OCI-M1 (cell line): ENCODE measurements at places on chromosomes 3 and 15.

GRCh38 chr15:80970018-80970657 is 19.5 kb downstream of the MESD start:
- peak; percentile 83 for DNase-seq

GRCh38 chr3:107271787-107272387 is 105.4 kb upstream of the CCDC54 start:
- DNase-seq, result peak; percentile 71

- no peak for DNase-seq
Observed at GRCh38 chr3:82058809-82059208, 297.4 kb upstream of the GBE1 start.

- no peak for DNase-seq
Observed at GRCh38 chr15:80895091-80895490, 94.5 kb downstream of the MESD start.

DNA sequence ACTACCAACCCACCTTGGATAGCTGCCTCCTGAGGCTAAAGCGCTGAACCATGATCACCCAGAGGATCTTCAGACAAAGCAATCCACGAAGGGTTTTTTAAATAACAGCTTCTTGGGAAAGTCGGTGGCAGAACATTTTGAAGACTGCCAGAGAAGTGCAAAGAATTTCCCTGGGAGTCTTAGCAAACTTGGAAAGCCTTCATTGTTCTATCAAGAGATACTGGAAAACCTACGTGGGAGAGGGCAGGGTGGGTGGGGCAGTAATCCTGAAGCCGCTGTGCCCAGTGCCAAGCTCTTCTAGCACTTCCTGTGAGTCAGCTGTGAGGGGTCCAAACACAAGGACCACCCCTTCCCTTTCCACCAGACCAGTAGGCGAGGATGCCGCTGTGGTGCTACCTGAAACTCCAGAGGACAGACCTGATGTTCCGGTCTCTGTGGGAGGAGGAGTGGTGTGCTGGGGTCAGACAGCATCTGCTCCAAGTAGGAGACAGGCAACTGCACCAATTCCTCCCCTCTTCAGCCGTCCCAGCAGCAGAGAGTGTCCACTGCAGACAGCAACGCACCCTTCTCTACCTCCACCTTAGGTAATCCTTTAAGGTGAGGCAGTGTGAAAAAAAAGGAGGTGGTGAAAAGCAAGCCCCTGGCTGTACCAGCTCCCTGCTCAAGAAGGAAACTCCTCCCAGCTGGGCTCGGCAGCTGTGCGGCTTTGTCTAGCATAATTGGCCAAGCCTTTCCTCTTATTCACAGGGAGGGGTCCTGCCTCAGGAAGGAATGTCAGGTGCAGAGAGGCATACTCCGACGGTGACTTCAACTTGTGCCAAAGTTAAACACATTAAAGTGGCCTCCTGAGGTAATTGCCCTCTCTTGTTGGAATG is 99.0 kb downstream of the TMCC1 start:
- DNase-seq, result no peak

DNA sequence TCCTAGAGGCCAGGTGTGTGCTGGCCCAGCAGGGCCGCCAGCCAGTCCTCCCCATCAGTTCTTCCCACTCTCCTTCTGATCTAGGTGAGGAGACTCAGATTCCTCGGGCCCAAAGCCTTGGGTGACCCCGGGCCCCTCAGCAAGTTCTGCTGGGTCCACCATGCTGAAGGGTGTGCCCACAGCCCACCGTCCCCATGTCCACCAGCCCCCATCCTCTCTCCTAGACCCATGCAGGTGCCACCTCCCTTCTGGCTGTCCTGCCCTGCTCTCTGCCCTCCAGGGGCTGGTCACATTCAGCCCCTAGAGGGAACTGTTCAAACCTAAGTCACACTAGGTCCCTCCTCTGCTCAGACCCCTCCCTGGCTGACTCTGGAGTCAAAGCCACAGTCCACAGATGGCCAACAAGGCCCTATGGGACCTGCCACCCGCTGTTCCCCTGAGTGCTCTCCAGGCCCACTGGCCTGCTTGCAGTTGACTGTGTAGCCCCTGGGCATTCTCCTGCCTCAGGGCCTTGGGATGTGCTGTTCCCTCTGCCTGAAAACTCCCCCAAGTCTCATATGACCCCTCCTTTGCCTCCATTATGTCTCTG is 878 bp upstream of the TLR9 start:
- DNase-seq, result no peak

DNA sequence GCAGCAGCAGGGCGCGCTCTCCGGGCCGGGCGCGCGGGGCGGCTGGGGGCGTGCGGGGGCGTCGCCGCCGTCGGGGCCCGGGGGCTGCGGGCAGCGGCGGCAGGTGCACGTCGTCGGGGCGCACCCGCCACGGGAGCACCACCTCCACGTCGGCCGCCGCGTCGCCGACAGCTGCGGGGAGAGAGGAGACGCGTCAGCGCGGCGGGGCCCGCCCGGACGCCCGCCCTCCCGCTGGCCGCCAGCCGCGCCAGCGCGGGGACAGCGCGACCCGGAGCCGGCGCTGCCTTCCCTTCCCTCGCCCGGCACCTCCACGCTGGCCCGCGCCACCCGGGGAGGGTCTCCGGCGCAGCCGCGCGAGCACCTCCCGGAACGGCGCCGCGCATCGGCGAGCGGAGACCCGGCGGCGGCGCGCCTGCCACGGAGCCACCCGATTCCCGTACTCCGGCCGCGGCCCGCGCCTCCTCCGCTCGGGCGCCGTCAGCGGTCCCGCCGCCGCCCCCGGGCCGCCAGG is 481 bp downstream of the ADAMTS17 start:
- no peak for DNase-seq

GRCh38 chr15:66780172-66780972 is 78.3 kb downstream of the SMAD6 start:
- no peak for DNase-seq

GRCh38 chr15:59798605-59798917 is 109.4 kb upstream of the BNIP2 start:
- no peak for DNase-seq

- DNase-seq, result no peak
Observed at GRCh38 chr3:177832880-177833279, 635.6 kb upstream of the TBL1XR1 start.

GRCh38 chr3:143362115-143362991 is 242.8 kb downstream of the CHST2 start:
- DNase-seq, result peak; percentile 43

DNA sequence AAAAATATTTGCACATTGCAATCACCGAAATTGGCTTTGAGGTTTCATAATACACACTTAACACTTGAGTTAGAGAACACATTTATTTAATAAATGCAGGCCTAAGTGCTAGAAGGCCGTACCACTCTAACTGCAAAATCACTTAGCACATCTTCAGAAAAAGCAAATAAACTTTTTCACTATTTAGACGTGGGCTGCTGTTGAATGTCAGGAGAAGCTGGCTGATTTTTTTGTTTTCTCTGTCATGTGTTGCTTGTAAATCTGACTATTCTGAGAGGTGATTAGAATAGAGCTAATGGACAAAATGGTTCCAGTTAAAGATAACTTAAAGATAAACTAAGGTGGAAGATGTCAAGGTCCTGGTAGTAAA is 265.1 kb downstream of the FOXP1 start:
- DNase-seq, result no peak

GRCh38 chr3:94293793-94294195 is 230.9 kb downstream of the NSUN3 start:
- DNase-seq, result no peak

GRCh38 chr15:38028869-38029268 is 94.4 kb downstream of the TMCO5A start:
- no peak for DNase-seq

- DNase-seq, result no peak
Observed at GRCh38 chr3:113008117-113008516, 17.3 kb downstream of the GTPBP8 start.

GRCh38 chr3:135556174-135556573 is 409.4 kb upstream of the PPP2R3A start:
- no peak for DNase-seq

- DNase-seq, result peak; percentile 1
Observed at GRCh38 chr3:79161941-79162340, 605.9 kb downstream of the ROBO1 start.

GRCh38 chr3:45607790-45608189 is 13.2 kb downstream of the LIMD1 start:
- DNase-seq, result no peak

DNA sequence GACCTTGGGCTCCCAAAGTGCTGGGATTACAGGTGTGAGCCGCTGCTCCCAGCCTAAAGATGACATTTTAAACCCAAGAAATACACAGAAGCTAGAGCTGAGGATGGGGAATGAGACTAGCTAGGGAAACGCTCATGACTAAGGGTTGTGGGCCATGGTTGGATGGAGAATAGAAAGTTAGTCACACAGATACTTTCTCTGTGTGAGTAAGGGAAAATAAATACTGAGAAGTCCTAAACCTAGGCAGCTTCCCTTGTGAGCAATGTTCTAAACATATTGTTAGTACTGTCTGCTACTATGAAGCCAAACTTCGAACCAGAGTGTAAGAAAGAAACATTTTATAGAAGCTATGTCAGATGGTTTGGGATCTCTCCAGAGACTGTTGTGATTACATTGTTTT is 304.8 kb upstream of the STAC start:
- DNase-seq, result no peak

DNA sequence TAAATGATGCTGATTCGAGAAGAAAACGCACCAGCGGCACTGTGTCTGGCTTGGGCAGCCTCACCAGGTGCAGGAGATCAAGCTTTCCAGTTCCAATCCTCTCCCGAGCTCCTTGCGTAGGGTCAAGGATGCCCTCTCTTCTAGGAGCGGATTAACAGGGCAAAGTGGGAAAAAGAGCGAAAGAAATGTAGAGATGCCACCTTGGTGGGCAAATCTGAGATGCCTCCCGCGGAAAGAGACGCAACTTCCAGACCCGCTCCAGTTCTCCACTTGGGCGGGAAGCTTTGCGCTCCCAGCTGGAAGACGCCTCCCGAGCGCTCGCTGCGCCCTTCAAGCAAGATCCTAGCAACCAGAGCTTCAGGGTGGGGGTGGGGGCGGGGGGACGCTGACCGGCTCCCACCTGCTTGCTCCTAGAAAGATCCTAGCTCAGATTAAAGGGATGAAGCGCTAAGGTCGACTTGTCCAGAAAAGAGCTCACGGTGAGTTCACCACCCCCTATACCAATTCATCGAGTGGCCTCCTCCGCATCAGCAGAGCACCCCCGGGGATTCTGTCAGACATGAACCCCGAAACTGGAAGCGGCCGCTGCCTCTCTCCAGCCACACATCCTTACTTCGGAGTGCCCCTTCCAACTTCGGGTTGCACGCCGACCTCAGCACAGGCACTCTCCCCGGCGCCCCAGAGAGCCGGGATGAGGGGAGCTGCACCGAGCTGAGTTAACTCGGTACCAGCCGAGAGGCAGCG is 769 bp downstream of the TAFA4 start:
- DNase-seq, result no peak

- DNase-seq, result no peak
Observed at GRCh38 chr3:174318181-174318580, 541.0 kb upstream of the NAALADL2 start.

DNA sequence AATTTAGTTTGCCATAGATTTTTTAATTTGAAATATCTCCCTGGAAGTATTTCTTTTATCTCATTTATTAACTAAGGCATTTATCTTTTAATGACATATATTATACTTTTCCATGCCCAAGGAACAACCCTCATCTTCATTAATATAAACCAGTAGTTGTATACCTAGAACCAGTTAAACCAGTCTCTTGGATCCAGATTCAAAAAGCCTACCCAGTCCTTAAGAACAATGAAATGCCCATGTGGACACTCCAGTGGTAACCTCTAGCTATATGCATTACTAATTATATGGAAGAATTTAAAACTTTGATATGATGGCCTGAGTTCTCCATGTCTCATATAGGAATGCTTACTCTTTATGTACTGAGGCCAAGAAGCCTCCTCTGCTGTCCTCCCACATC is 4.8 kb downstream of the SIDT1 start:
- DNase-seq, result no peak

DNA sequence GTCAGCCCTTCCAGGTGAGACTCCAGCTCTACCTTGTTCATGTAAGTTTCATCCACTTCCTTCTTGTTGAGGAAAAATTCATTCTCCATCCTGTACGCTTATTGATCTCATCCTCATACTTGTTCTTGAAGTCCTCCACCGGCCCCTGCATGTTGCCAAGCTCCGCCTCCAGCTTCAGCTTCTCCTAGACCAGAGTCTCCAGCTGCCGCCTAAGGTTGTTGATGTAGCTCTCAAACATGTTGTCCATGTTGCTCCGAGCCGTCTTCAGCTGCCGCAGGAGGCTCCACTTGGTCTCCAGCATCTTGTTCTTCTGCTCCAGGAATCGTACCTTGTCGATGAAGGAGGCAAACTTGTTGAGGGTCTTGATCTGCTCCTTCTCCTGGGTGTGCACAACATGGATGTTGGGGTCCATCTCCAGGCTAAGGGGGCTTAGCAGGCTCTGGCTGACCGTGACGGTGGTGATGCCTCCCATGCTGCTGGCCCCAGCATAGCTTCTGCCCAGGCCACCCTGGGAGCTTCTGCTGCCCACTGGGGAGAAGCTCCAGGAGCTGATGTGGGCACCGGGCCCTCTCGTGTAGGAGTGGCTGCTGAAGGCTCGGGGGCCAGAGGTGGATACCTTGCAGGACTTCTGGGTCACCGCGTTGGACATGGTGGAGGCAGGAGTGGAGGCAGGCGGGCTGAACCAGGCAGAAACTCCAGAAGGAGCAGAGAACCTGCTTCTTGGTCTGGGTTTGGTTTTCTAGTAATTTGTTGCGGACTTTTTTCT is 422.6 kb upstream of the ARPP21 start:
- DNase-seq, result no peak

DNA sequence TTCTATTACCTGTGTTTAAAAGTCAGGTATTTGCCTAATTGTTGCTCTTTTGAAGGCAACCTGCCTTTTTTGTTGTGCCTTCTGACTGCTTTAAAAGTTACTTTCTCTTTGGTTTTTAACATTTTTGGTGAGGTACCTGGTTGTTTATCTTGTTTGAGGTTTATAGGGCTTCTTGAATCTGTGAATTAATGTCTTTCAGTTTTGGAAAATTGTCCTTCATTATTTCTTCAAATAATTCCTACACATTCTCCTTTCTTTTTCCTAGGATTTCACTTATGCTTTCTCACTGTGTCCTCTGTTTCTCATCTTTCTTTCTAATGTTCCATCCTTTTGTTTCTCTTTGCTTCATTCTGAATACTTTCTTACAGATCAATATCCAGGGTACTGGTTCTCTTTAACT is 30.8 kb downstream of the HHLA2 start:
- no peak for DNase-seq

DNA sequence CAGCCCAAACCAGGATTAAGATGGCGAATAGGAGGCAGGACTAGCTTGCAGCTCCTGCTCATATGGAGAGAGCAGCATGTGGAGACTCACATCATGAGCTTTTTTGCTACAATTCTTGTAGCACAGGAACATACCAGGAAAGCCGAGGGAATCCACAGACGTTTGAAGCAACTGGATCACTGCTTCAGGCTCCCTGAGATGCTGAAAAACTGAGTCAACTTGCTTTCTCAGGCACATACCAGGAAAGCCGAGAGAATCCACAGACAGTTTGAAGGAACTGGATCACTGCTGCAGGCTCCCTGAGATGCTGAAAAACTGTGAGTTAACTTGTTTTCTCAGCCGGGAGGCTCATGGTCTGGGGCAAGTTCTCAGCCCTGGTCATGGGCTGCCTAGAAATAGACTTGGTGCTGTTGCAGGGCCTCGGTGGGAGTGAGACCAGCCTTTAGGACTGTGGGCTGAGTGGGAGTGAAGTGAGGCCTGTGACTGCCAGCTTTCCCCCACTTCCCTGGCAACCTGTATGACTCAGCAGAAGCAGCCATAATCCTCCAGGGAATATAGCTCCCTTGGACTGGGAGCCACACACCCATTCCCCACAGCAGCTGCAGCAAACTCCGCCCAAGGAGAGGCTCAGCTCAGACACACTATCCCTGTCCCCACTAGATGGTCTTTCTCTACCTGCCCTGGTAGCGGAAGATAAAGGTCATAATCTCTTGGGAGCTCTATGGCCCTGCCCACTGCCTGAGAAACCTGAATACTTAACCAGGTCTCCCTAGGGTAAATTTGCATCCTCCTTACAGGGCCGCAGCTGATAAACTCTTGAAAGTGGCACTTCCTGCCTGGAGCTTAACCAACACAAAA is 51.9 kb upstream of the PFN2 start:
- DNase-seq, result no peak
